NCI-H1092 treated with DMSO at 0.1 percent for 48 hours (cell line): ENCODE measurements at places on chromosomes 1 and 21.

DNA sequence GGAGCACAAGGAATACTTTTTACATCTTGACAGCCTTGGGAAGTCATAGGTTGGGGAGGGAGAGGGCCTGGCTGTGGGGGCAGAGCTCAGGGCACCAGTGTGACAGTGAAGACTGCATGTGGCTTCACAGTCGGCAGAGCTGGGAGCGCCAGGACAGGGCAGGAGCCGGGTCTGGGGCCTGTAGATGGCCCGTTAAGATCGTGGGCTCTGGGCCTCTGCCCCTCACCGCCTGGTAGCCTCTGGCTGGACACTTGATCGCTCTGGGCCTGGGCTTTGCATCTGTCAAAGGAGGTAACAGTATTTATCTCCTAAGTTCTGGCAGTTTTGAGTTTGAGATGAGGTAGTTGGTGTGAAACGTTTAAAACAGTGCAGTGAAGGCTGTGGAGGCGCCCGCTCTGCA, 4.8 kb downstream of the SLX9 start:
- DNase-seq = no peak

DNA sequence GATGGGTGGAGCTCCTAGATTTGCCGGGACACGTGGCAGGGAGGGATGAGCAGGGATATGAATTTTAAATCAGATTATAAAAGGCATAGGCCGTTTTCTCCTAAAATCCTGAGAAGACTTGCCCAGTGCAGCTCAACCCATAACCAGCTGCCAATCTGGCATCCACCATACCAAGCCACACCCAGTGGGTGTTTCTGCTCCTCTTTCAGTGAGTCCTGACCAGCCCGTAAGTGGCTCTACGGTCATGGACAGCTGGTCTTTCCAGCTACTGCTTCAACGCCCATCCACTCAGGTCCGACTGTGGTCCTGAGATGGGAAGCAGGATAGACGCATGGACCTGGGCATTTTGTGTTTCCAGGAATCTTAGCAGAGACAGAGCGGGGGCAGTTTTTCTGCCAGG, 107.2 kb downstream of the LAMC2 start:
- DNase-seq = no peak

DNA sequence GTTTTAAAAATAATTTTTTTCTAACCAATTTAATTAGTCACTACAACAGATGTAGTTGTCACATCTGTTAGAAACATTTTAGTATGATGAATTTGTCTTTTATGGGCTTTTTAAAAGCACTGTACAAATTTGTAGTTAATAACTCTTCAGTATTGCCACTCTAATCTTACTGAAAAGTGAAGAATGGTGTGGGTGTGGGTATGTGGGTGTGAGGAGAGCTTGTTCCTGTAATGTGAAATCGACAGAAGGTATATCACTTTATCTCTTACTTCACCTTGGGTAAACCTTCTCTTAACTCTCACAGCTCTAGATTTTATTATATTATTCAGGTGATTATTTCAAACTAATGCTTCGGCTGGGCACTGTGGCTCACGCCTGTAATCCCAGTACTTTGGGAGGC, 42.5 kb downstream of the TMEM200B start:
- no peak for DNase-seq

DNA sequence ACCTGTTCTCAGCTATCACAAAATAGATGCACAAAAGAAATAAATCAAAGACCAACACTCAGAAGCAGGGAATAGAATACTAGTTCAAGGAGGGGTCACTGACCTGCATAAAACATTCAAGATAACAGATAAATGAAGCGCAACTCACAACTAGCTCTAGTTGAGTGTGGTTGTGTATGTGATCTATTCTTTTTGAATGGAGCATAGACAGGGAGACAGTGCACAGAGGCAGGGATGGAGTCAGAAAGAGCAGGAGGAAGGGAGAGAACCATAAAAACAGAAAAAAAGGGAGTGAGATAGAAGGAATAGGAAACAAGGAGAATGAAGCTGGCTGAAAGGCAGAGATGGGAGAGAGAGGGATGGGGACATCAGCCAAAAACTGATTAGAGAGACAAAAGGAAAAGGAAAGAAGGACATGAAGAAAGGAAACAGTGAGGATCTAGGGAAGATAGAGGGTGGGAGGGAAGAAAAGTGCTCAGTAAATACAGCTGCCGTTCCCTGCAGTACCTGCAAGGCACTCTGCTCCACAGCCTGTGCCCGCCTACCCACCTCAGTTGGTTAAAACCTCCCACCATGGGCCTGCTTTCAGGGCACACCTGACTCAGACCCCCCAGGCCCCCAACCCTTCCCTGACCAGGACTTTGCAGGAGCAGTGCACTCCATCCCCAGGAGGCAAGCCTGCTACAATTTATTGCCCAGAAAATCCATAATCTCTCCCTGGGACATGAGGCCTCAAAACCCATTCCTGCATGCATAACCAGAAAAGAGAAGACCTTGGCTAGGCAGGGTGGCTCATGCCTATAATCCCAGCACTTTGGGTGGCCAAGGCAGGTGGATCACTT, 385.2 kb upstream of the POU3F1 start:
- DNase-seq = no peak

GRCh38 chr1:28591708-28592320, at the start of gene RAB42:
Gene RAB42, plus strand, starts transcription at chr1:28592265. Its CDS starts 247 bp downstream, at chr1:28592512.
- DNase-seq = no peak

DNA sequence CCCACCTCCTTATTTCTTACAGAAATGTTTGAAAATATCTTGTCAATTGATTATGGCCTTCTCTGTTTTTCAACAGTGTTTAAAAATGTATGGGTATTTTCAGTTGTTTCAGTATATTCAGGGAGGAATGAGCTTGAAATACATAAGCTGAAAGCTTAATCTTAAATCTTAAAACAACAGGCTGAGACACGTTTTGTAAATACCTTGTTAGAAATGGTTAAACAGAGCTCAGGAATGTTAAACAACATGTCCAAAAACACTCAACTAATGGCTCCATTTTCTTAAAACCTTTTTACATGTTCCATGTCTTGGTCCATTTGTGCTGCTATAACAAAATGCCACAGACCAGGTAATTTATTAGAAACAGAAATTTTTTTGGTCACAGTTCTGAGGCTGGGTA, 953.8 kb upstream of the ADGRL2 start:
- no peak for DNase-seq

DNA sequence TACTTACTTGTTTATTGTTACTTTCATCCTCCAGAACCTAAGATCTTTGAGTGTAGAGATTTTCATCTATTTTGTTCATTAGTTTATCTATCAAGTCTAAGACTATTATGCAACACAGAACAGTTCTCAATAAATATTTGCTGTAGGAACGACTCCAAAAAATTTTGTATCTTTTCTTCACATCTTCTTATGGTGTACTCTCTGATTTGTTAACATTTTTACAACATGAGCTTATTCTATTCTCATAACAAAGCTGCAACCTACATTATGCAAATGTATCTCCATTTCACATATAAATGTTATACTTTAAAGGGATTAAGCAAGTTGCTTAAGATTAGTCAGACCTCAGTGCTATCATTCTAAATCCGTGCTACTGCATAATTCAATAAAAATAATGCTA, 514.2 kb upstream of the ZP4 start:
- DNase-seq = no peak

- DNase-seq = no peak
These were observed 36.6 kb upstream of the PADI1 start for GRCh38 chr1:17168091-17168876.

- DNase-seq = peak; percentile 33
These were observed 9.8 kb downstream of the SLC9A1 start for GRCh38 chr1:27144920-27145661.

DNA sequence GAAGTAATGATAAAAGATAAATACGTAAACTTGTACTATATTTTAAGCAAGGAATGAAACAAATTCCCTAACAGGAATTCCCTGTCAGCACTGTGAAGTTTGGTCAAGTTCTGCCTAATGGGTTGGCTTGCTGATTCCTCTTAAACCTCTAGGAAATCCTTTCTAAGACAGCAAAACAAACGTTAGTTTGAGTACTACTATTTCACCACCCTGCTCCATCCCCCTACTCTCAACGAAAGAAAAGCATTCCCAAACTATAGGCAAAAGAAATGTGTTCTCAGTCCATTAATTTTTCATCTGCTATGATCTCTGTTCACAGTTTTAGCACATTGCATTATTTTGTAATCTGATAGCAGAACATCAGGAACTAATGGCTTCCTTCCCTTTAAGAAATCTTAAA, 16.1 kb downstream of the SERPINC1 start:
- DNase-seq = no peak

- no peak for DNase-seq
These were observed 599 bp downstream of the MKNK1 start for GRCh38 chr1:46603481-46603857.

DNA sequence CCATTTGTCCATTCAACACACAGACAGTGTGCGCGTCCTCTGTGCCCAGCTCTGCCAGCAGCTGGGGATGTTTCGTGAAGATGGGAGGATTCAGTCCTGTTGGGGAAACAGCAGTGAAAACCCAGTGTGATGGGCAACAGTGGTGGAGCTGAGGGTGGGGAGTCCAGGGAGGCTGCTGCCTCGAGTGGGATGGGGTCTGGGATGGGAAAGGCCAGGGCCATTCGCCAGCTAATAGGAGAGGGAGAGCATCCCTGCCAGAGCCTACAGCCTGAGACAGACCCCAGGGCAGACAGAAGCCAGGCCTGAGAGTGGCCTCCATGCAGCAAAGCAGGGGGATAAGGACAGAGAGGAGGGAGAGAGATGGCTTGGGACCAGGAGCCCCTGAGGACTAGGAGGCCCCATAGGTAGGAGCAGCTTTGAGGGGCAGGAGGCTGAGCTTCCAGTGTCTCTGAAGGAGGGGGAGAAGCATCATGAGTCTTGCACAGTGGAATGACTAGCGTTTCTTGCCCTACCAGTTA, 252.6 kb downstream of the NPHP4 start:
- no peak for DNase-seq

DNA sequence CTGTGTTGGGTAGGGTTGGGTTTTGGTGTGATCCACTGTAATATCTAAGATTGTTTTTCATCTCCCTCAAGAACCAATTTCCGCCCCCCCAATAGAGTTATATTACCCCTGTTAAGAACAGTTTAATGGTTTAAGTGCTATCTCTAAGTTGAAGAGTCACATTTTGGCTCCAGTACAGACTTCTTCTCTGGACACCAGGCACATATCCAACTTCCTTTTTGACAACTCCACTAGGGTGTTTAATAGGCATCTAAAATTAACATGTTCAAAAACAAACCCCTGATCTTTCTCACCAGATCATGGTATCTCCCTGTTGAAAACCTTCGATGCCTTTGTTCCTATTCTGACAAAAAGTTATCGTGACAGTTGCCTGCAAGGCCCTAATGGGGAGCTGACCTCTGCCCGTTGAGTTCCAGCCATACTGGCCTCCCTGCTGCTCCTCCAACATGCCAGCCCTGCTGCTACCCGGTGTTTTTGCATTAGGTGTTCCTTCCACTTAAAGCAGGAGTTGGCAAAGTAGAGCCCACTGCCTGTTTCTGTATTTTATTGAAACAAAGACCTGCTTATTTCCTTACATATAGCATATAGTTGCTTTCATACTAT, 18.6 kb downstream of the USP24 start:
- DNase-seq = no peak

GRCh38 chr1:179935909-179936496, 18.6 kb upstream of the CEP350 start:
- DNase-seq = no peak

DNA sequence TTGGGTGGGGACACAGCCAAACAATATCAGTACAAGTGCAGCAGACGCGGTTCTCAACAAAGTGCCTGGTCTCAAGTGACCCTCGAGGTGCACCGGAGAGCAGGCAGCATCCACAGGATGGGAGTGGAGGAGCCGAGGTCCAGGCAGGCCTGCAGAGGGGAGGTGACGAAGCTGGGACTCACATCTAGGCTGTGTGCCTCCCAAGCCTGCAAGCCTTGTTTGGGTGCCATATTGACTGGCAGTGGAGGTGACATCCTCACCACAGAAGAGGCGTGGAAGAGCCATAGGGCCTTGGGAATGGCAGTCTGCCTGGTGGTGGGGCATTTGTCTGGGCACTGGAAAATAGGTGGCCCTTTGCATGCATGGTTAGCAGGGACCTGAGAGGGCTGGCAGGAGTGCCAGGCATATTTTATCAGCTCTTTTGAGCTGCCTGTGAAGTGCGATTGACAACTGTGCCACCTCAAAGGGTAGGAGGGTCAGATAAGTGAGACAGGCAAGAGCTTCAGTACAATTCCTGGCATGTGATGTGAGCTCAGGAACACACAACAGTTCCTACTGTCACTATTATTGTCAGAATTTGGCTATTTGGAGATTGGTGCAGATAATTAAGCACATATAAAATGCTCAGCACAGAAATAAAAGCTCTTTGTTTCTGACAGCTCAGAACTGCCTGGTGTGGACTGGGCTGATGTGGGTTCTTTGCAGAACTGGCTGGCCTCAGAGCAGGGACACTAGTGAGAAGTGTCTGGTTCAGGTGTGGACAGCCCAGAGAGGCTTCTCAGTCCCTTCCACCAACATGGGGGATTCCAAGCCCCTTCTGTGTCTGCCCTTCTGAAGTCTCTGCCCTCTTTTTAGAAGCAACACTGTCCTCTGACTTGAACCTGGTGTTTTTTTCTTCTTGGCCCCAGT, 347.6 kb upstream of the AJAP1 start:
- DNase-seq = no peak

DNA sequence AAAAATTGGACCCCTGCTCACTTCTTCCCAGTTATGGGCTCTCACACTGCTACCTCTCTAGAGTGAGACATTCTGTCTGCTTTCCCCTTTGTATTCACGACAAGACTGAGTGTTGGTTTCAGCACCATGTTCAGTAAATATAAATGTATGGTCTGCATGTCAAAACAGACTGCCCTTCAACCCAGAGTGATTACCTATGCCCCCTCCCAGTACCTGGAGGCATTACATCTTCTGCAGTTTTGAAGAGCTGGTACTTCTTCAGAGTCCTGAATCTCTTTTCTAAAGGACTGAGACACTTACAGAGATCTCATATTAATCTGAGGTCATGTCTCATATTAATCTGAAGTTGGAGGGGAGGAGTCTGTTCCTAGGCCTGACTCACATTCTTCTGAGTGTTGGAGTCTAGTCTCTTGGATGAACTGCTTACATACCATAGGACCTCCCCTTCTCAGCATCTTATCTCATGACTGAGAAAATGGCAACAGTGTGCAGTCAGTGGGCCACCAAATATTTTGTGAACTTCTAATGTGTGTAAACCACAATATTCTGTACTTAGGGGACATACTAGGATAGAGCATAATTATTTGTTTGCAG, 80.3 kb downstream of the RGL1 start:
- DNase-seq = no peak

GRCh38 chr1:45001011-45001481, 10.1 kb downstream of the HECTD3 start:
- no peak for DNase-seq
